Activated CD4-positive, alpha-beta T cell treated with anti-CD3 and anti-CD28 coated beads for 48 hours (primary cell): ENCODE measurements at places on chromosomes 2 and 18.
A peak's percentile ranks its signal among the peaks of the same experiment; 100 is the strongest.

- DNase-seq = no peak
These were observed 126.9 kb downstream of the KCNS3 start for GRCh38 chr2:18005411-18005810.

- no peak for DNase-seq
These were observed 152.2 kb downstream of the TWIST2 start for GRCh38 chr2:239000089-239000488.

- DNase-seq = peak; percentile 8
These were observed 1.7 kb downstream of the ALLC start for GRCh38 chr2:3659447-3660432.

DNA sequence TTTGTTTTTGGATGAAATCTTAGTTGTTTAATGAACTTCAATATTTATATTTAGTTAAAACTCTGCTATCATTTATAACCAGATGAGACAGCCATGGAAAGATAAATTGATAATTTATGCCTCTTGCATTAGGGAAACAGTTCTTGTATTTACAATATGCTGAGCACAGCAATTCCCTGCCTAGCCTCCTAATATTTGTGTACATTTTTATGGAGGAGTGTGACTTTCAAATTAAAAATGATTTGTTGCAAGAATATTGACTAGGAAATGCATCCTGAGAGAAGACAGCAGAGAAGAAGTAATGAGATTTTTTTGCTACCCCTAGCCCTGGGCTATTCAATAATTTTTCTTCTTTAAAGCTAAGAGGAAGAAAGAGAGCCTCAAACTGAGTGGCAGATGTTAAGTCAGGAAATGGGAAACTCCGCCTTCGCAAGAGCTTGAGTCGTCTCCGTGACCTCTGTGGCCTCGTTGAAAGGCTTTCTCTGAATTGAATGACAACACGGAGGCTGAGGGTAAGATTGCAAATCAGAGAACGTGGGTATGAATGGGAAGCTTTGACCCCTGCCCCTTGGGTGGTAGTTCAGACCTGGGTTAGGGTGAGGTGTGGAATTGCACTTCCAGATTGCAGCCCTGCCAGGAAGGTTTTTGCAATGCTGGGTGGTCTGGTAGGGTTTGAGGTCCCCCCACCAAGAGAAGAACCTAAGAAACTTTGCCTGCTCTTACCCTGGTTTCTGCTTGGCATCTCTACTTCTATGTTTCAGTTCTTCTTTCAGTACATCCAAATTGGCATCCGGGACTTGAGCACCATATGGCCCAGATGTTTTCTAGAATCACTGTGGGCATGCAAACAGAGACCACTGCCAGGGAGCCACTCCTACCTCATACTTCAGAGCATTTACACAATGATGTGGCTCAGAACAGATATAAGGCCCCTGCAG is 210.3 kb upstream of the RBMS1 start:
- DNase-seq = peak; percentile 41

- no peak for DNase-seq
These were observed 14.8 kb downstream of the ZAP70 start for GRCh38 chr2:97728091-97728731.

DNA sequence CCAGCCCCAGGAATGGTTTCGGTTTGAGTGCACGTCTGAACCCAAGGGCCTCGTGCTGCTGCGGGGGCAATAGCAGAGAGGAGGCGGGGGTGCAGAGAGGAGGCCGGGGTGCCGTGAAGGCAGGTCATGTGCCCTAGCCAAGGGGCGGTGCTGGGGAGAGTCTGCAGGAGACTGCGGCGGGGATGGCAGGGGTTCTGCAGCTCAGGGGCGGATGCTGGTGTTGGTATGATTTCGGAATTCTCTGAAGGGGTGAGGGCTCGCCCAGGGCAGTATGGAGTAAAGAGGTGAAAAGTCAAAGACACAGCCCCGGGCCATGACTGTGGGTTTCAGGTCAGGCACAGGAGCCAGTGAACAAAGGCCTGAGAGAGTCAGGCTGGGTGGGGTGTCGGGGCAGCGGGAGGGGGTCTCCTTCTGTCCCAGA is 186.5 kb upstream of the HDAC4 start:
- no peak for DNase-seq
